Activated CD8-positive, alpha-beta T cell treated with anti-CD3 and anti-CD28 coated beads, Interleukin-2, amount 10 ng/mL, durations not matched to agents 7 days and 5 days (primary cell): ENCODE measurements at places on chromosomes 12 and 14. TPM values are rescaled to one million over a fixed set of nuclear protein-coding genes. Genes with fewer than 3 reads are reported as not detected.

GRCh38 chr12:7039403-7039802 lies 21.1 kb upstream of the C1S start:
- no peak for DNase-seq
- peaks cover 12% of the 10 kb centered on the region for H3K27me3 ChIP-seq
- H3K36me3 ChIP-seq: no peaks in the 10 kb centered on the region
- H3K4me1 ChIP-seq: peaks cover 5% of the 10 kb centered on the region
- H3K4me3 ChIP-seq: no peak overlapping the region
- no peak overlapping the region for H3K27ac ChIP-seq

Gene RERGL
- not detected for total RNA-seq

Gene LYZ
- not detected for total RNA-seq

Gene CCDC197
- total RNA-seq: not detected

DNA sequence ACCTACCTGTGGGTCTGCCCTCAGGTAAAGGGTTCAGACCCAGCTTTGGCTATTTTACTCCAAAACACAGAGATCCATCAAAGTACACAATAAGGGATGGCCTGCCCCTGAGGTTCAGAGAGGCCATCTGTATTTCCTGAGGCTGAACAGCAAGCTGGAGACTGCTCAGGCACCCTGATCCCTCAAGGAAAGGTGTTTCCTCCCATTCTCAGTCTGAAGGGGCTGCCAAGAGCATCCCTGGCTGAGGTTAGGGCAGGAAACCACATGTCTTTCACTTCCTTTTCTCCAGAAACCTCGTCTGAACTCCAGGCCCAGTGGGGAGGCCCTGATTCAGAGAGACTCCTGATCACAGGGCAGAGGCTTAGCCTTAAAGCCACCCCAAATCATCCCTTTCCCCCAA lies 1.5 kb downstream of the RILPL1 start:
- no peaks in the 10 kb centered on the region for H3K36me3 ChIP-seq
- H3K27me3 ChIP-seq: peaks cover 8% of the 10 kb centered on the region
- H3K4me1 ChIP-seq: peaks cover 17% of the 10 kb centered on the region
- H3K27ac ChIP-seq: no peak overlapping the region
- H3K4me3 ChIP-seq: peak overlapping the region; percentile 74

- no peak for DNase-seq
- no peak overlapping the region for H3K4me3 ChIP-seq
These were observed 592.2 kb downstream of the NRXN3 start for GRCh38 chr14:78762331-78762730.
